ENCODE measurements at places on chromosomes 12 and 14.
A peak's percentile ranks its signal among the peaks of the same experiment; 100 is the strongest.

- no peak for DNase-seq
These were observed 93.3 kb downstream of the FIGNL2 start for GRCh38 chr12:51755251-51755650.

DNA sequence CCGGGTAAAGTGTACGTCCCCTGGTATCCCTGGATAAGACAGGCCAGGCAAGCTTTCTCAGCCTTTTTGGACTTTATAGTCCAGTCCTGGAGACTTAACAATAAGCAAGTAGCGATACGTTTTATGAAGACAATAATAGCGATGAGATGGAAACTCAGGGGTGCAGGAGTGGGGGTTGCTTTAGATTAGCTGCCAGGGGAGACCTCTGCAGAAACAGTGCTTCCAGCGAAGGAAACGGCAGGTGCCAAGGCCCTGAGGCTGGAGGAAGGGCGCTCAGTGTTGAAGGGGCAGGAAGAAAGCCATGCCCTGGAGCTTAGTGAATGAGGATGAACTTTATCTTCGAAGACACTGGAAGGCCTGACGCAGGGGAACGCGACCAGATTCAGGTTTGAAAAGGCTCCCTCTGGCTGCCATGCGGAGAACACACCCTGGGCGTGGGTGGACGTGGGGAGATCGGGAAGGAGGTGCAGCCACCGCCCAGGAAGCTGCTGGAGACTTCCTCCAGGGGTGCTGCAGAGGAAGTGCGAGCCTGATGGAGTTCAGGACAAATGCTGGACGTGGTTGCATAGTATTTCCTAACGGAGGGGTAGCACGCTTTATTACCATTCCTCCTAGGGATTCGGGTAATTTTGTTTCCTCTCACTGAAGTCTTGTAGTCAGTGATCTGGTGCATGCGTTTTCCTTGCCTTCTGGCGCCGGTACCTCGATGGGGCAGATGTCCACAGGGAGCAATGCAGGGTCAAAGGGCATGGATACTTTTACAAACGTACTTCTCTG lies 26.1 kb upstream of the UBC start:
- no peak for DNase-seq

DNA sequence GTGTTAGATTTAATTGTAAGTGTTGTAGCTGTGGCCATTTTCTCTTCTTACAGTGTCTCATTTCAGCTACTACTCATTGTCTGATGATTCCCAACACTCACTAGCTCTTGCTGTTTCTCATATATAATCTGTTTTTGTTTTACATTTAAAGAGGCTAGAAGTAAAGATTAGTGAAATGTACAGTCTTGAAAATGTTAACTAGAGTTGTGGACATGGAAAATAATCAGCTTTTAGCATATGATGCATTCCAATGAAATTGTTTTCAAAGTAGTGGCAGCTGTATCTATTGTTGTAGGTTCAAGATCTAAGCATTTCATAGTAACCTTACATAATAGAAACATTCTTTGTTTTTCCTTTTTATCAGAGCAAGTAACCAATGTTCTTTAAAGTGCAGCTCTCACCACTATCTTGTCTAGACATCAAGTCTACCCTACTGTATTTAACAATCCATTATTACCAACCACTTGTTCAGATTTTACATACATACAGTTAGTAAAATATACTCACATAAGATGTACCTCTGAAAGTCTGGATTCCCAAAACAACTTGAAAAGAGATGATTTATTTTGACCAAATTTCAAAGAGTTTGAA lies 76.9 kb downstream of the PPHLN1 start:
- no peak for DNase-seq

DNA sequence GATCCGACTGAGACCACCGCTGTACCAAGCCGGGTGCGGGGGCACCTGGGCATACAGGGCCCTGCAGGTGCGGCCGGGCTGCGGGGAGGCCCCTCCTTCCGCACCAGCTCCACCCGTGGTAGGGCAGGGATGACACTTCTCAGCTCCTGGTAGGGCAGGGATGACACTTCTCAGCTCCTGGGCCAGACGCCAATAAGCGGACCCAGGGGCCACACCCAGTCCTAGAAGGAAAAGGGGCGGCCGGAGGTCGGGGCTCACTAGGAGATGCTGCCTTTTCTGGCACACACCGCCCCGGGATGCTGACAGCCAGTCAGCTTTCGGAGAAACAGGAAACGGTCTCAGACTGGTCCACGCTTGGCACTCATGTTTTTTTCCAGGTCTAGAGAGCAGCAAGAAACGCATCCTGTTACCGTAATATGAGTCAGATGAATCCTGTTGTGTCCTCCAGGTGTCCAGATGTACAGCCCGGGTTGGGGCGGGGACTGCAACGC lies 34.8 kb downstream of the NFKBIA start:
- peak; percentile 66 for DNase-seq

GRCh38 chr12:19227190-19227879 lies 97.8 kb downstream of the PLEKHA5 start:
- DNase-seq: no peak

DNA sequence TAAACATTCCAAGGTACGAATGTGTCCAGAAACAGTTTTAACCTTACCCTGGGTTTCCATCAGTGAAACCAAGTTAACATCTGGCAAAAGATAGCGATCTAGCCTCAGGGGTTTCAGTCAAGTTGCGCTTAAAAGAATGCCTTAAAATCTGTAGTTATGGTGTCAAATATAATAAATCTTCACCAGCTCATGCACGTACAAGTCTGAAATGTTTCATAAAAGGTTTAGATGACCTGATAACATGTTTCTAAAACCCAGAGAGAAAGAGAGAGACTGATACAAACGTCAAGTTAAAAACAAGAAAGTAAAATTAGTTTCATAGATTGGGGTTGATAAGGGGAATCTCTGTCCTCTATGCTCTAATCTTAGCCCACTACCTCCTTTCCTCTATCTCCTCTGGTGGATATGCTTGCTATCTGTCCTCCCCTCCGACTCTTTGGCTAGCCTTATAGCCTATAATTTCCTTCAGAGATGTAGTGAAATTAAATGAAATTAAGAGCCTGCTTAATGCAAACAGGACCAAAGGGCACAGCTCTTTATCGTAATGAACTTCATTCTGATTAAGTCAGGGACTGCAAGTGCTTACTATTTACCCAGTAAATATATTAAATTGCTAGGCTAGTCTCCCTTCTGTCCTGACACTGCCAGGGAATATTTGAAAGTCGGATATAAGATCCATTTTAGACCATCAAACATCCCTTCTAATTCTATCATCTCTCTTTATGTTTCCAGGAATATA lies 18.4 kb upstream of the FOS start:
- DNase-seq: no peak

- DNase-seq: no peak
These were observed at the start of gene NPAS3 for GRCh38 chr14:32938719-32939253. Gene NPAS3 (plus strand): TSS chr14:32938879.

DNA sequence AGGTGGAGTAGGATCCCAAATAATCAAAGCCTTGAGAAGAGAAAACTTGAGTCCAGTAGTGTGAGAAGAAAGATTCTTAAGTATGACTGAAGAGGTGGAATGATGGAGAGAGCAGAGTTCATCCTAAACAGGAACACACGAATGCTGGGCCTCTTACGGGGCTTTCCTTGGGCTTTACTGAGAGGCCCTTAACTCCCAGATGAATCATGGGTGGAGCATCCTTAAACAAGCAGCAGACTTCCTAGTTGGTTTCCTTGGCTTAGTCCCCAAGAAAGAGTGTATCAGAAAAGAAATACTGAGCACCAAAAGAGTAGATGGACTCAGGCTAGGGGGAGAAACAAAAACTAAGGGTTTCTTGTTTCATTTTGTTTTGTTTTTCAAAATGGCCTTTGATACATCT lies 132.5 kb downstream of the GPR135 start:
- DNase-seq: no peak

DNA sequence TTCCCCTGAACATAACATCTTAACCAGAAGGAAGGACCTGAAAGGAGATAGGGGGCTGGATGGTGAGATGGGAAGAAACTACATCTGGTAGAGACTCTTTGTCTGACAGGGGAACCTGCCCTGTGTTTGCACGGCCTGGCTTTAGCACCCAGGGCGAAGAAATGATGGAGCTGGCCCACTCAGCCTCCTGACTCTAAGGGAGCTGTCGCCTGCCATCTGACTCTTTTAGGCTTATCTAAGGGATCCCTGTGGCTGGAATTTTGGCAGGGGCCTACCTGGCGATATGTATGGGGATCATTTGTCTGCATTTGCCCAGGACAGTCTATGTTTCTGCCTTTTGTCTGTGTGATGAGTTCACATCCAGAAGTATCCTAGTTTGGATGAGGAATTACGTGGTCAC lies 15.6 kb upstream of the CACNA2D4 start:
- DNase-seq: no peak

DNA sequence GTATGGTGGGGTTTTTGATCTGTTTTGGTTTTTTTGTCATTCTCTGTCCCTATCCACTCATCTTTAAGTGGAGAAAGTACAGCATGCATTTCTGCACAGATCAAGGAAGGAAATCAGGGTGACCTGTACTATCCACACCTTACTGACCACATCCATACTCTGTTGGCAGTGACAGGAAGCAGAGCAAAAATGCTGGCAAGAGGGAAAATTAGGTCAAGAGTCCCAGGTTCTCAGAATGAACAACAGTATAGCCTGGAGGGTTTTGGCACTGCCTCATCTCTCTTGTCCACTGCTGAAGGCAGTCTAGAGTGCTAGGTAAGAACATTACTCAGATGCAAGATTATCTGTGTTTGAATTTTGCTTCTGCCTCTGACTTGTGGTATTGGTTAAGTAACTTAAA lies 70.7 kb downstream of the TAOK3 start:
- DNase-seq: peak; percentile 16

Measured in epithelial cell of prostate (primary cell).